ENCODE measurements at places on chromosomes 4 and X.

DNA sequence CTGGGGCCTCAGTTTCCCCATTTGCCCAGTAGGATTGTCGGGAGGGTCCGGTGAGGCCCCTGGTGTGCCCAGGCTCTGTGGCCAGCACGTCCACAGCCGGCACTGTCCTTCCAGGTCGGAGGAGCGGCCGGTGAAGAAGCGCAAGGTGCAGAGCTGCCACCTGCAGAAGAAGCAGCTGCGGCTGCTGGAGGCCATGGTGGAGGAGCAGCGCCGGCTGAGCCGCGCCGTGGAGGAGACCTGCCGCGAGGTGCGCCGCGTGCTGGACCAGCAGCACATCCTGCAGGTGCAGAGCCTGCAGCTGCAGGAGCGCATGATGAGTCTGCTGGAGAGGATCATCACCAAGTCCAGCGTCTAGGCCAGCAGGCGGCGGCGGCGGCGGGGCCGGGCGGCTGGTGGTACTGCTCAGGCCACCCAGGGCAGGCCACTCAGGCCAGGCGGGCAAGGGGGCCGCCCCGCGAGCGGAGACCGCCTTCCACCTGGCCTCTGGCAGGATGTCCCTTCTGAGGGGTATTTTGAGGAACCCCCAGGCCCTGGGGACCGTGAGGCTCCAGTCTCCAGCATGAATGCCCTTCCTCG lies 6.7 kb downstream of the MSANTD1 start:
- no peak for DNase-seq

DNA sequence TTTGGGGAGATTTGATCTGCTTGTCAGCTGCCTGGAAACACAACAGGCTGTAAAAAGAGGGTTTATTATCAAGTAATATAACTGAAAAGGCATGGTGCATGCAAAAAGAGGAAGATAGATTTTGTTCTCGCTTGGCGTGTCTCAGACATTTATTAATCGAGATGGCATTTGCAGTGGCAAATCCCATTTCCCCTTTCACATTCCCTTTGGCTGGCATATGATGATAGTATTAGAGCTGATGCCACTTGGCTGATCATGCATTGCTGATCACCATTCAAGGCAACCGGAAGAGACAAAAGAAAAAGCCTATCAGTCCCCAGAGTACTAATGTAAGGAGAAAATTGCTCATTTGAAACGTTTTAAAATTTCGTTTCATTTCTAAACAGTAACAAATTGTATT lies 101.8 kb downstream of the ZIC3 start:
- no peak for DNase-seq

GRCh38 chr4:153082322-153083301 lies 121.6 kb upstream of the TRIM2 start:
- no peak for DNase-seq

DNA sequence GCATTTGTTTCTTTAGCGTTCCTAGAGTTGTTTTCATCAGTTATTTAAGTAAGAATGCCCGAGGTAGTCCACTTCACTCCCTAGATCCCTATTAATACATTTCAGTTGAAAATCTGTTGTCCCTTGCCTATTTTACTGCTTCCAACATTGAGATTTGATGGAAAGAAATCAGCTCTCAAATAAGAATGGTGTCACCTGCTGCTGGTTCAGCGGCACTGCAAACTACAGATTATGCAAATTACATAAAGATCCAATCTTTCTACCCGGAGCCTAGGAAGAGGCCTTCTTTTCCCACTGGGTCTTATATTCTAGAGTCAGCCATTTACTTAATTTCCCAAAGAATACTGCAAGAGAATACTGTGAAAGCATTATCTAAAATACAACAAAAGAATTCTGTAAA lies 597.6 kb upstream of the MAGEB2 start:
- DNase-seq, result no peak
